ENCODE measurements at places on chromosomes 12 and 14.

GRCh38 chr14:93984070-93984469, 7.7 kb upstream of the ASB2 start:
- peak; percentile 59 for DNase-seq

GRCh38 chr12:102507301-102507700, 26.9 kb upstream of the IGF1 start:
- no peak for DNase-seq

GRCh38 chr14:75443203-75443969, 15.6 kb downstream of the JDP2 start:
- DNase-seq = no peak

DNA sequence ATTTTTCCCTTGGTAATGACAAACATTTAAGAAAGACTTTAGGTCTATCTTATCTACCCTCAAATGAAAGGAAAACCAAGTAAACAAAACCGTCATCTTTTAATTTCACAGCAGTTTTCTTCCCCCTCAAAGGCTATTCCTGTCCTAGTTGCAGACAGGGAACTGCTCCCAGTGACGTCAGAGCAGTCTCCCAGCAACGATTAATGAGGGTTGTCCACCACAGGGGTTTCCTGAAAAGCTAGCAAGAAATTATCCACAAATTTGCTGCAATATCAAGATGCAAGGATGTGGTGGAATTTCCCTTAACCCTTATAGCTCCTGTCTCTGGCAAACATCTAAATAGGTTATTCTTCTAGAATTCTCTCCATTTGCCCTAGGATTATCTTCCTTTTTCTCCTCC, 89.1 kb upstream of the STAC3 start:
- DNase-seq = no peak

All from ELF-1 (cell line).